ENCODE measurements at places on chromosomes 2 and 18. TPM values are rescaled to one million over a fixed set of nuclear protein-coding genes. Genes with fewer than 3 reads are reported as not detected.

GRCh38 chr2:174749793-174750192 is 14.5 kb downstream of the CHRNA1 start:
- no peak for DNase-seq

DNA sequence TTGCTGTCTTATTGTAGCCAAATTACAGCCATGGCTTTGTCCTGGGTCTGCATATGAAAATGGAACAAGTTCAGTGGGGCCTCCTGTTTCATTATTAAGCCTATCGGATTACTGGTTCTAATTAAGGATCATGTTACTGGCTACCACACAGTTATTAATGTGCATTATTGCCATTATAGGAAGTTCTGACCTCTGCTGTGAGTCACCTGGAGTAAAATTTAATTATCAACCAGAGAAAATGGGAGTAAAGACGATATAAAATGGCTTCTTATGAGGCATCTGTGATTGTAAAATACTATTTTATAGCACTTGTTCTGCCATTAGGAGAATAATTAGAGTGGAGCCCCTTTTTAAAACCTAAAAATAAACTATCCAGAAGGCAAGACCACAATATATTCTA is 143.3 kb upstream of the ITGB6 start:
- DNase-seq: no peak

DNA sequence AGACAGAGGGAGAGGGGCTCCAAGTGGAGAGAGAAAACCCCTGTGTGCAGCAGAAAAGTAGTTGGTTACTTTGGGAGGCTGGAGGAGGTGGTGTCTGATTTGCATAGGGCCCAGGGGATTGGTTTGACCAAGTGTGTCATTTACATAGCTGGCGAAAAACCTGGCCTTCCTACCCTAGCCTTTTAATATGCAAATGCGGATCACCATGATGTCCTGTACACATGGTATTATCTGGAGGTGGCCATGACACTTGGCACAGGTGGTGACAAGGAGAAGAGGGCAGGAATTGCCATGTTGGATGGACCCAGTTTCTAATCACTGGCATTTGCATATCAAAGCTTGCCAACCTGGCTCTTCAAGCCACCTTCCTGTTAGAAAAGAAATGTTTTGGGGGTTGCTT is 120.8 kb upstream of the CHAC2 start:
- DNase-seq: no peak

DNA sequence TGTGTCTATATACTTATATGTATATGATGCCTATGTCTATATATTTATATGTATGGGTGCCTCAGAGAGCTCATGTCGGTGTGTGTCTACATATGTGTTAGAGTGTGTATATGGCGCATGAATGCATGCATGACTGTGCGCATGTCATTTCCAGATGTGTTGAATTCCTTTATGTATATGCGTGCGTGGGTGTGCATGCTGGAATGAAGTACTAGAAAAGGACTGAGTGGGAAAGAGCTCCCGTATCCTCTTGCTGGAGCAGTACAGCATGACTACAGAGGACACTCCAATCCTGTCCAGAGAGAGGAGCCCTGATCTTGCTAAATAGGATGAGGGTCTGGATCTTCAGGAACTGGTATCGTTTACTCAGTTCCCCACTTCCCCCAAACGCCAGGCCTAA is 56.8 kb upstream of the LRPPRC start:
- no peak for DNase-seq

GRCh38 chr2:62743506-62743905 is 38.0 kb downstream of the EHBP1 start:
- DNase-seq: no peak

- no peak for DNase-seq
These were observed 467.1 kb downstream of the MBD2 start for GRCh38 chr18:53757328-53757727.

DNA sequence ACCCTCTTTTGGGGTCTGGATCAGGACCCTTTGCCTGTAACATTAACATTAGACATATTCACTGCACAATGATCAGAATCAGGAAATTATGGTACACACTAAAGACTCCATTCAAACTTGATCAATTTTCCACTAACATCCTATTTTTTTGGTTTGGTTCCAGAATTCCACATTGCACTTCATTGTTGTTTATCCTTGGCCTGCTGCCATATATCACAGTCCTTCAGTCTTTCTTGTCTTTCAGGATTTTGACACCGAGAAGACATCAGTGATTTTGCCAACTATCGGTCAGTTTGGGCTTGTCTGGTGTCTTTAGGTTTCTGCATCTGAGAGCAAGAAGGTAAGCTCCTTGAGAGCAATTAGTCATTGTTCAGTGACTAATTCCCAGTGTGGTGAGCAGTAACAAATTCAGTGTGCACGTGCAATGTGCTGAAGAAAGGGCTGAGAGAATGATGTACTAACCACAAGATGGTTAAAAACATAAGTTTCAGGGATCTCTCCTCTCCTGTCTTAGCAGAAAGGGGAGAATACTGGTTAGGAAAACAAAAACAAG is 23.5 kb downstream of the MARCHF4 start:
- peak; percentile 91 for DNase-seq

DNA sequence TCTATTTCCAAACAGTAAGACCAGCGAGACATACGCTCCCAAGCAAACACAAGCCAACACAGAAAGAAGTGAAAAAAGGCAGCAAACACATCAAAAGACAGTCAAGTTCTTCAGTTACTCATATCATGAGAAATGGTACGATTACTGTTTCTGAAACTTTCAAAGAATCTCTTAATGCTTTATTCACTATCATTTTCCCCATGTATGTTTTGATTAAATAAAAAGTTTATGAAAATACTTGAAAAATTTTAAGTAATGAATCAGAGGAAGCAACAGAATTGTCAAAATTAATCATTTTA is 114.9 kb downstream of the HDAC4 start:
- no peak for DNase-seq

GRCh38 chr2:48750128-48750739 is 5.3 kb downstream of the LHCGR start:
- no peak for DNase-seq

- DNase-seq: no peak
These were observed 183.4 kb downstream of the NEDD4L start for GRCh38 chr18:58227361-58227930.

Gene EPAS1
- polyA plus RNA-seq: 45.2 TPM

Gene GULP1
- 6.1 TPM for polyA plus RNA-seq

Gene CTLA4
- polyA plus RNA-seq: not detected

Gene POTEJ
- polyA plus RNA-seq: not detected

Gene HRH4
- not detected for polyA plus RNA-seq

Gene ZNF385B
- 0.30 TPM for polyA plus RNA-seq

Gene TIMM21
- 91.6 TPM for polyA plus RNA-seq

Gene DUSP2
- 3.1 TPM for polyA plus RNA-seq

Gene CHRND
- polyA plus RNA-seq: not detected

Gene ALLC
- polyA plus RNA-seq: not detected
